ENCODE measurements at places on chromosomes 12 and 14.

- no peak for DNase-seq
Measured at GRCh38 chr12:90064852-90065801, 356.5 kb upstream of the ATP2B1 start.

GRCh38 chr12:1534748-1535147 lies 59.6 kb downstream of the FBXL14 start:
- no peak for DNase-seq

GRCh38 chr14:29759521-29760340 lies 167.9 kb downstream of the PRKD1 start:
- DNase-seq: peak; percentile 93

DNA sequence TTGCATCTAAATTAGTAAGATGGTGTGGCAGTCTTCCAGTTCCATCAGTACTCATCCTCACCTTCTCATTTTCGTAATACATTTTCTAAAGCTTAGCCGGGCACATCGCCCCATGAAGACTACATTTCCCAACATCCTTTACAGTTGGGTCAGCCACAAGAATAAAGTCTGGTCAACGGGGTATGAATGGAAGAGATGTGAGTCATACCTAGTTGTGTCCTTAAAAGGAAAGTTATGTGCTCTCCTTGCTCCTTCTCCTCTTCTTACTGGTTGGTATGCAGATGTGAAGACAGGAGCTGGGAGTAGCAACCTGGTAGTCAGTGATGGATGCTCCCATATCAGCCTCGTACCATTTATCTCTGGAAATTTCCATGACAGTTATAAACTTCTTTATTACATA lies 35.9 kb upstream of the EGLN3 start:
- DNase-seq: no peak

- no peak for DNase-seq
Measured at GRCh38 chr14:71752111-71752738, 180.0 kb upstream of the RGS6 start.

DNA sequence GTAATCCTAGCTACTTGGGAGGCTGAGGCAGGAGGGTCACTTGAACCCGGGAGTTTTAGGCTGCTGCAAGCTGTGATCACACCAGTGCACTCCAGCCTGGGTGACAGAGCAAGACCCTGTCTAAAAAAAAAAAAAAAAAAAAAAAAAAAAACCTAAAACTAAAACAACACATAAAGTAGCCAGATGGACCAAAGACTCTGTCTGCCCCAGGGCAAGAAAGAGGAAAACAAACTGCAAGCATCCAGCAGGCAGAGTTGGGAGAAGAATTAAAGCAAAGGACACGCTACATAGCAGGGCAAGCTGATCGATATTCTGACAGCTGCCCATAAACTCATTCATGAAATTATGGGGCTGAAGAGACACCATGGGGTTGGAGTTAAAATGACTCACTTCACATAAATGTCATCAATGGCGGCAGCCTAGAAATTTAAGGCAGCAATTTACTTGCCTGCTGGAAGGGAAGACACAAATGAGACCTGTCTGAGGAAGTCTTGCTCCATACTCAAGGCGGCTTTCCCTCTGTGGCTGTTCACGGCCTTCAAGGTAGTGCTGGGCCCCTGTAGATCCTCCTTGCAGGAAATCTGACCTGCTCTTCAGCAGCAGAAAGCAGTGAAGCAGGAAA lies 259.1 kb upstream of the FKBP4 start:
- DNase-seq: no peak

GRCh38 chr12:7583471-7583870 lies 79.9 kb upstream of the CD163 start:
- DNase-seq: no peak

GRCh38 chr14:79057333-79057732 lies 887.2 kb downstream of the NRXN3 start:
- no peak for DNase-seq

GRCh38 chr12:75979181-75979580 lies 52.4 kb downstream of the PHLDA1 start:
- peak; percentile 56 for DNase-seq

DNA sequence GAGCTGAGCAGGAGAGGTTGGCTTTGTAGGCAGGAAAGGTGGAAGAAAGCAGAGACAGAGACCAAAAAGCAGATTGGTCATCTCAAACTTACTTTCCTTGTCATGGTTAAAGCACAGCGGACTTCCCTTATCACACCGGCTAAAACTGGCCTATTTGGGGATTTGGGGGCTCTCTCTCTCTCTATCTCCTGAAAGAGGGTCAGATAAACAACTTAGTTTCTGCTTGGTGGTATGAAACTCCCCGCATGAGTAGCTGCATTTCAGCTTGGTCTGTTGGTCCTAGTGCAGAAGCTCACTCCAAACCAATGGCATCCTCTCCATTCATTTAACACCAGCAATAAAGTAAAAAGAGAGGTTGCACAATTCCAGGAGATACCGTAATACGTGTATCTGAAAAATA lies 57.1 kb downstream of the TNFAIP2 start:
- DNase-seq: no peak

GRCh38 chr12:102429211-102430154 lies 50.9 kb downstream of the IGF1 start:
- DNase-seq: no peak

DNA sequence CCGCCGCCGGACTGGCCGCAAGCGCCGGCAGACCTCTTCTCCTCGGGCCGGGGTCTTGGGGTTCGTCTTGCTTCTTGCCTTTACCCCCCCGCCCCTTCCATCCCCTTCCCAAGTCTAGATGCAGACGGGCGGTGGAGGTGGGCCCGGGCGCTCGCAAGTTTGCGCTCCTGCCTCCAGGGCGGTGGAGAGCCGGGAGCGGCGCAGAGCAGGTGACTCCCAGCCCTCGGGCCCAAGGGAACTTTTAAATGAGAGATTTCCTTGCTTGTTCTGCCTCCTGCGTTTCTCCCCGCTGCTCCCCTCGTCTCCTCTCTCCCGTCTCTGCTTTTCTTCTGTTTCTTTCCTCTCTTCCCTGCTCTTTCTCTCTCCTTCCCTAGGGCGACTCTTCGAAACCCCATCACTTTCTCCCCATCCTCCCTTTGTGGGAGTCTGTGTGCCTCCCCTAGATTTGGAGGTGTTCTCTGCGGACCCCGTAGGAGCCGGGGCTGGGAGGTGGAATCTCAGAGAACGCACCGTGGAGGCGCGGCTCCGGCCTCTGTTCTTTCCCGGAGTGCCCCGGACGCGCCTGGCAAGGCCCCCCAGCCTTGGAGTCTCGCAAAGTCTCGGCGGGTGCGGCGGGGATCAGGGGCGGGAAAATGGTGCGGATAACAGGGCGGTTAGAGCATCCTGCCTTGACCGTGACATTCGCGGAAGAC lies 114.7 kb upstream of the MYL2 start:
- DNase-seq: no peak

- DNase-seq: no peak
Measured at GRCh38 chr12:93886533-93887511, 209.6 kb downstream of the CRADD start.

DNA sequence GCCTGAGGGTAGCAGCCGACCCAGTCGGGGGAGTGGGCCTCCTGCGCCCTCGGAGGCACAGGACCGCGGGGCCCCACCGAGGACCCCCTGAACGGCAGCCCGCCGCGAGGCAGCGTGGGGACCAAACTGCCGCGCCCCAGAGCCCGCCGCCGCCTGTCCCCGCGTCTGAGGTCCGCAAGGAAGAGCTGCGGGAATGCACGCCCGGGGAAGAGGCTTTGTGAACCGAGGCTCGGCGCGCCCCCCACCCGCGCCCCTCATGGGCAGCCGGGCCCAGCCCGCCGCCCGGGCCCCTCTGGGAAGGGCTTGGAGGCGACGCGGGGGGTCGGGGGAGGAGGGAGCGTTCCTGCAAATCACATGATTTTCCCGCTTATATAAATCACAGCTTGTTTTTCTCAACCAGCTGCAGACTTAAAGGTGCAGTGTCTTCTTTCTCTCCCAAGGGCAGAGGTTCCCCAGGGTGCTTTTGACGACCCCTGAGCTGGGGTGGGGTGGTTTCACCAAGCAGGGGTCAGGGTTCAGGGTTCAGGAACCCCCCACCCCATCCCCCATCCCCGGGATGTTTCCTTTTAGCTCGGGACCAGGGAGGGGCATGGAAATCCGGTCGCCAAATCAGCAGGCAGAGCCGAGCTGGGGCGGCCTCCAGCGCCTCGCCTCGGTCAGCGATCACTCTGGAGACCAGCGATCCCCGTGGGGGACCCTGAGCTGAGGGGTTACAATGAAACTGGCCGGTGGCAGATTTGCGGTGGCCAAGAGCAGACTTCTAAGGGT lies 44.7 kb upstream of the ATP23 start:
- DNase-seq: peak; percentile 59

- DNase-seq: no peak
Measured at GRCh38 chr14:48805315-48805714, 780.9 kb downstream of the RPS29 start.

DNA sequence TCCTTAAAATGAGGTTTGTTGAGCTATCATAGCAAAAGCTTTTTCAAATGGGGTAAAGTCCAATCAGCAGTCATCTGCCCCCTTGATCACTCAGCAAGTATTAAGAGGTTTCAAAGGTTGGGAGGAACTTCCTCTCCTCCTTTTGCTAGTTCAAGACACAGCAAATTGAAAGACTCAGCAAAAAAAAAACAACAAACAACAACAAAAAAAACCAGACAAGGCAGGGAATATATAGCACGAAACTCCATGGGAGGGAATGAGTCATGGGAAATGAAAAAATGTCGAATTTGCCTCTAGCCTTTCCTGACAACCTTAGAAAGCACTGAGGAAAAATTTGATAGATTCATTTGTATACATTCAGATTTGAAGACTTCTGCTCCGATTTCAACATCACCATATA lies 1.6 kb upstream of the SLC7A8 start:
- peak; percentile 85 for DNase-seq

GRCh38 chr12:83826112-83826511 lies 1086.5 kb downstream of the SLC6A15 start:
- DNase-seq: peak; percentile 16
